Osteocyte (in vitro differentiated cells): ENCODE measurements at places on chromosomes 2 and 18.

- no peak for DNase-seq
Observed at GRCh38 chr2:111123751-111124150, 3.0 kb downstream of the BCL2L11 start.

- DNase-seq = no peak
Observed at GRCh38 chr2:95305380-95306061, 8.4 kb downstream of the KCNIP3 start.

DNA sequence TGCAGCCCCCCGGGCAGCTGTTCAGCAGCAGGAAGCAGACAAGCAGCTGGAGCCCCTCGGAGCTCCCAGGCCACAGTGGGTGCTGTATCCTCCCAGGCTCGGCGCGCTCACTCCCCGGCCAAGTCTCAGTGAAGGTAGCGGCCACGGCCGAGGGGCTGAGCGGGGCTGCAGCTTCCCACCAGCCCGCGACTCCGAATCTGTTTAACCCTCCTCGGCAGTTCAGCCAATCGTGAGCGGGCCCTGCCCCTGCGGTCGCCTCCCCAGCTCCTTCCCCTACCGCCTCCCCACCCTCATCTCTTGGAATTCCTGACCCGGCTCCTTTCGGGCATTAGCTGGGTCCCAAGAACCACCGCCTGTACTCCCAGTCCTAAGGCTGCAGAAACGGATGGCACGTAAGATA lies at the start of gene RESP18:
RESP18 (minus strand) TSS at position 203 of the 400 bp plus-strand sequence.
- DNase-seq = no peak

- DNase-seq = no peak
Observed at GRCh38 chr2:231347638-231348037, 47.9 kb upstream of the B3GNT7 start.

- no peak for DNase-seq
Observed at GRCh38 chr2:73868204-73868978, 24.4 kb upstream of the ACTG2 start.

- DNase-seq = no peak
Observed at GRCh38 chr2:207066791-207067460, 98.8 kb downstream of the KLF7 start.

DNA sequence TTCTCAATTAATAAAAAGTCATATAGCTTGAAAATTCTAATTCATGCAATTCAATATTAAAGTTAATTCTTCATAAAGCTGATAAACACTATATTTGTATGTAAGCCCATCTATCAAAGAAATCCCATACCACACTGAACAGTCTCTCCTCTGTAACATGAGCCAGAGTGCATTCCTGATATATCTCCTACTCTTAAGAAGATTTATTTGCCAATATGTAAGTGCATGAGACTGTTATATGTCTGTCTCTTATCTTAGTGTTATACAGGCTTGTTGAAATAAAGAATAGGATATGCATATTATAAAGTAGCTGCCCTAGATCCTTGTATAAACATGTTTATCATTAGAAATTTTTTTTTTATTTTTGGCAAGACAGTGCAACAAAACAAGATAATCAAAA lies 40.4 kb upstream of the TTC32 start:
- DNase-seq = no peak

DNA sequence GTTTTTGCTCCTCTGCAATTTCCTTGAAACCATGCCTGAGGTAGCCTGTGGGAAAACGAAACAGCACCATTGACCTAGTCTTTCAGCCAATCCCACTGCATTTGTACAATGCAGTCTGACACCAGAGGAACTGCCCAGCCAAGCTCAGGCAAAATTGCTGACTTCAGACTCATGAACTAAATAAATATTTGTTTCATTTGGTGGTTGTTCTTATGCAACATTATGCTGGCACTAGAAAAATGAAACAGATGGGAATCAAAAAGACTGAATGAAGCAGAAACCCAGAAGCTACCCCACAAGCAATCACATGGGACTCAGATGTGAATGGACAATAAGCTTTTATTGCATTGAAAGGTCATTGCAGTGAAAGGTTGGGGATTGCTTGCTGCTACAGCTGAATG lies 1.7 kb downstream of the NAT8 start:
- no peak for DNase-seq

DNA sequence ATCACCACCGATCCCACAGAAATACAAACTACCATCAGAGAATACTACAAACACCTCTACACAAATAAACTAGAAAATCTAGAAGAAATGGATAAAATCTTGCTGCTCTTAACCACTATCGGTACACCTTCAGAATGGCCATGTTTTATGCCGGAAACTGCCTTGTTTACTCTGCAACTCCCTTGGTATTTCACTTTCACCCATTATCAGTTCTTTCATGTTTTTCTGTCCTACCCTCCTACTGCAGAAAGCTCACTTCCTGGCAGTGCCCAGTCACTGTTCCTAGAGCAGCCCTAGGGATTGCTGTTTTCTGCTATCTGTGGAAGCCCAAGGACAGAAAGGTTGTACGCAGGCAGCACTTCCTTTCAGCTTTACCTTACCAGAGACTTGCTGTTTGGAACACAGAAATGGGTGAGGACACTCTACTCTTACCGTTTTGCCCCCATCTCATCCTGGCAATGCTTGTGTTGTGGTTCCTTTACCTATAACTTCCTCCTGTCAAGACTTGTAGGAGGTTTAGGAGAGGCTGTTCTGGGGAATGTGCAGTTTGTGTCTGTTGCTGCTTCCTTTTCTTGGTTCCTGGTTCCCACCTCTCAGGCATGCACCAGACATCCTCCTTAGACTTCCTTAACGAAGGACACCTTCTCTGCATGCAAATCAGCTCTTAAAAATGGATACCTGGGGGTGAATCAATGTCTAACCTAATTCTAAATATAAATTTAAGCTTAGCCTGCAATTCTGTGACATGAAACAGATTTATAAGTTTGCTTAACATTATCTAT lies 394.4 kb downstream of the SPAG16 start:
- no peak for DNase-seq

GRCh38 chr18:9722691-9723090 lies 14.6 kb downstream of the RAB31 start:
- DNase-seq = no peak

- DNase-seq = peak; percentile 86
Observed at GRCh38 chr18:62249478-62250097, 62.5 kb downstream of the RELCH start.

GRCh38 chr2:187435756-187436155 lies 12.3 kb downstream of the CALCRL start:
- DNase-seq = no peak

GRCh38 chr18:8735274-8735673 lies 29.9 kb downstream of the MTCL1 start:
- no peak for DNase-seq

DNA sequence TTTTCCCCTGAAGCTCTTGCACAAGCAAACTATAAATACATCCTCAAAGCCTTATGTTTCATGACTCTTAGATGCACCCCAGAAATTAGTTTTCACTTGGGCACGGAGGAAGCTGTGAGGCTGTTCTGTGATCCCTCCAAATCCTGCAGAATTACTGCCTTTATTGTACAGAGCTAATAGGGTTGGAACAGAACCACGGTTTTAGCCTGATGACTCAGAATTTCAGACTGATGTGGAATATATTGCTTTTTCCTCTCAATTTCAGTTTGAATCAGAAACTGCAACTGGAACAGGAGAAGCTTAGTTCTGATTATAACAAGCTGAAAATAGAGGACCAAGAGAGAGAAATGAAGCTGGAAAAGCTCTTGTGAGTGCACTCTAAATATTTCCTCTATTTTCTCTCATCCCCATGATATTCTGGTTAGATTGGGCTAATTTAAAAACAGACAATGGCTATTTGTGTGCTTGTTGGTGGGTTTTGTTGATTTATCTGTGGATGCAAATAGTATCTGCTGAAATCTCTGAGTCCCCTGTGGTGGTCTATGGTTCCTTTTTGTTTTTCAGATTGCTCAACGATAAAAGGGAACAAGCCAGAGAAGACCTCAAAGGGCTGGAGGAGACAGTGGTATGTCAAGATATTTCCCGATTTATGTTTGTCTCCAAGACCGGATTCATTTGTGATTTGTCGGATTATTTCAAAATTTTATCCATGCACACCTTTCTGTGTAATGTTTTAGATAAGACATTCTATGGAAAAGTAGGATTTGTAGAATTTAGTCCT lies 38.2 kb upstream of the LYPD6B start:
- DNase-seq = no peak

GRCh38 chr2:132825601-132826000 lies 155.6 kb upstream of the LYPD1 start:
- DNase-seq = no peak

GRCh38 chr2:192228685-192229084 lies 34.0 kb upstream of the TMEFF2 start:
- no peak for DNase-seq

GRCh38 chr2:228039752-228040534 lies 141.5 kb downstream of the SPHKAP start:
- no peak for DNase-seq

DNA sequence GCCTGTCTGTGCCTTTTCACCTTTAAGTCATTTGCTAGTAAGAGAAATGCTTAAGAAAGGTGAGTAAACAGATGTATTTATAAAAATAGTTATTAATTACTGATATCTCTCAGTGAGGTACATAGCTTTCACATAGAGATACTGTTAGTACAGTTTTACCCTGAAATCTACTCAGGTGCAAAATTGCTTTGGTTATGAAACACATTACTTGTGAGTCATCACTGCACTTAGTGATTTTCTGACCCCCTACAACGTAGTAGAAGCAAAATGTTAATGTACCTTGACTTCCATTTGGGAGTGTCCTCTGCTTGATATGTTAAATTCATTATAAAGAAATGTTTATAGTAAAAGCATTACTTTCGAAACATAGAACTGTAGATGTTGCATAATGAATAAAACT lies 6.5 kb downstream of the GLS start:
- no peak for DNase-seq

GRCh38 chr2:112949456-112949855 lies 28.4 kb upstream of the IL36G start:
- DNase-seq = peak; percentile 30
